Cortex of kidney (tissue), 1 donor: ENCODE measurements at places on chromosomes 11 and 22.

GRCh38 chr11:27115051-27115650 lies 74.5 kb downstream of the BBOX1 start:
- DNase-seq = no peak

- DNase-seq = no peak
Observed at GRCh38 chr11:71979602-71980001, 19.1 kb upstream of the IL18BP start.

DNA sequence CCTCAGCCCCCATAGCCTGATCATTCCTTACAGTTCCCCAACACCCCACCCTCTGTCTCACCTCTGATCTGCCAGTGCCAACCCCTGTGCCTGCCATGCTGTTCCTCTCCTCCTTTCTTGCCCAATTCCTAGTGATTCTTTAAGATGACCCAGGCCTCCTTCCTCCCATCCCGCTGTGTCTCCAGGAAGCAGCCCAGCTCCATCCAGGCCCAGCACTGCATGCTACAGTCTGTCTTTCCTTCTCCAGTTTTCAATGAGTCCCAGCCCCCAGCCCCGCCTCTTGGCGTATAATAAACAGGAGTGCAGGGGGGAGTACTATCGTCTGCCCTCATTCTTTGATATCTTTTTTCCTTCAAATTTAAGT lies 12.3 kb downstream of the LTBP3 start:
- DNase-seq = no peak

- DNase-seq = no peak
Observed at GRCh38 chr11:67436459-67437081, 912 bp downstream of the PTPRCAP start.

- DNase-seq = no peak
Observed at GRCh38 chr11:117009905-117010605, 88.2 kb downstream of the SIK3 start.

GRCh38 chr11:122728561-122728960 lies 73.0 kb downstream of the UBASH3B start:
- DNase-seq = no peak

DNA sequence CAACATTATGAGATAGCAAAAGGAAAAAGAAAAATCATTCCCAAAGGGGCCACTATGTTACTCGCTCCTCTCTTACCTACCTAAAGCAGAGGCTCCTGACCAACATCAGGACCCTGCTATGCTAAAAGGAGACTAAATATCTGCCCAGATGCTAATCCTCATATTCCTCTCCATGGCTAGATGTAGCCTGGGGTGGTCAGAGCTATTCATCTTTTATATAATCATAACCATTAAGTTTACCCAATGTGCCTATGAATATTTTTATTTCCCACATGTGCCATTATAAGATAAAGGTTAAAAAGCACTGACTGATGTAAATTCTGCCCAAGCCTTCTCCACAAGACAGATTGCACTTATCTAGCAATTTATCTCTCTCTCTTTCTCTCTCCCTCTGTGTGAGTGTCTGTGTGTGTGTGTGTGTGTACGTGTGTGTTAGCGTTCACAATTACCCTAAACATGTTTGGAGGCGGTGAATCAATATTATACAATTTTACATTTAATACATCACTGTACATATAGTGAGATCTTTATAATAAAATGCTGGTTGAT lies 41.2 kb upstream of the ANO5 start:
- no peak for DNase-seq

GRCh38 chr11:75565221-75565814 lies 3.3 kb downstream of the SERPINH1 start:
- no peak for DNase-seq

GRCh38 chr22:39991159-39991860 lies 3.4 kb upstream of the FAM83F start:
- DNase-seq = no peak

DNA sequence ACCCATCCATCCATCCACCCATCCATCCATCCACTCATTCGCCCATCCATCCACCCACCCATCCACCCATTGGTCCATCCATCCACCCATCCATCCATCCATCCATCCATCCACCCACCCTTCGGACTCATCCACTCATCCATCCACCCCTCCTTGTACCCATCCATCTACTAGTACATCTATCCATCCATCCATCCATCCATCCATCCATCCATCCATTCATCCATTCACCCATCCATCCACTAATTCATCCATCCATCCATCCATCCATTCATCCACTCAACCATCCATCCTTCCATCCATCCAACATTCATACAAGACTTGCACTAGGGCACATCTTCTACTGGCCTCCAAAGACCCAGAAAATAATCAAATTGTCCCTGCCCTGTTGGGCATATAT lies 20.0 kb downstream of the MYEOV start:
- no peak for DNase-seq

GRCh38 chr22:47484960-47485569 lies 722.6 kb downstream of the TBC1D22A start:
- no peak for DNase-seq

GRCh38 chr22:32764330-32765131 lies 37.0 kb upstream of the TIMP3 start:
- DNase-seq = no peak

DNA sequence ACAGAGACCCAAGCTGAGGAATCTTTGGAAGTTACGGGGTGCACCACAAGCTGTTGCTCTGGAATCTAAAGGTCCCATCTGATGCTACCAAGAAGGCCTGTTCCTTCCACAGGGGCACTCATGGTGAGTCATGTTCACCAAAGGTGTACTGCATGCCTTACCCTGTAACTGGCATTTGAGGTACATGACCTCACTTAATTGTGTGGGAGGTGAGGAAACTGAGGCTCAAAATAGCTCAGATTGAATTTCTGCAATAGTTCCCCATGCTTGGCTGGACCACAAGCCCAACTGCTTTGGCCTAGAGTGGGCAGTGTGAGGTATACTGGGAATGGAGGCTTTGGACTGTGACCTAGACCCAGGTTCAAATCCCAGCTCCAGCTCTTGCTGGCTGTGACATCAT lies 8.2 kb downstream of the MTFP1 start:
- no peak for DNase-seq

DNA sequence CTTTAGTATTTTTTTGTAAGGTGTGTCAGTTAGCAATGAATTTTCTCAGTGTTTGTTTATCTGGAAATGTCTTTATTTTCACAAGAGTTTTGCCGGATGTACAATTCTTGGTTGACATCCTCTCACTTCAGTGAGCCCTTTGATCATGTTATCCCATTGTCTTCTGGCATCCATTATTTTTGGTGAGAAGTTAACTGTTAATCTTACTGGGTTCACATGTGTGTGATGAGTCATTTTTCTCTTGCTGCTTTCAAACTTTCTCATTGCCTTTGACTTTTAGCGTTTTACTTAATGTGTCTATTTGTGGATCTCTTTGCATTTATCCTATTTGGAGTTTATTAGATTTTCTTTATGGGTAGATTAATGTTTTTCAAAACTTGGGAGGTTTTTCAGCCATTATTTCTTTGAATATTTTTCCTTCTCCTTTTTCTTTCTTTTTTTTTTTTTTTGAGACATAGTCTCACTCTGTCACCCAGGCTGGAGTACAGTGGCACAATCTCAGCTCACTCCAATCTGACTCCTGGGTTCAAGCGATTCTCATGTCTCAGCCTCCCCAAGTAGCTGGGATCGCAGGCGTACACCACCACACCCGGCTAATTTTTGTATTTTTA lies 100.5 kb upstream of the RRM1 start:
- DNase-seq = no peak

- no peak for DNase-seq
Observed at GRCh38 chr22:26912655-26913345, 255.4 kb downstream of the MIAT start.

DNA sequence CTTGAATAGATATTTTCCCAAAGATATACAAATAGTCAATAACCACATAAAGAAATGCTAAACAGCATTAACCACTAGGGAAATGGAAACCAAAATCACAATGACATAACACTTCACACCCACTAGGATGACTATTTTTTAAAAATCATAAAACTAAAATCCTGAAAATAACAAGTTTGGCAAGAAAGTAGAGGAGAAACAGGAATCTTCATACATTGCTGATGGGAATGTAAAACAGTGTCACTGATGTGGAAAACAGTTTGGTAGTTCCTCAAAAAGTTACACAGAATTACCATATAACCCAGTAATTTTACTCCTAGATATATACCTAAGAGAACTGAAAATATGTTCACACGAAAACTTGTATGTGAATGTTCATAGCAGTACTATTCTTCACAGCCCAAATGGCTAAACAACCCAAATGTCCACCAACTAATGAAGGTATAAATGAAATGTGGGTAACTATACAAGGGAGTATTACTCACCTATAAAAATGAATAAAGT lies 12.5 kb downstream of the PICALM start:
- DNase-seq = no peak

- DNase-seq = no peak
Observed at GRCh38 chr22:26134654-26135330, 34.5 kb upstream of the SEZ6L start.

DNA sequence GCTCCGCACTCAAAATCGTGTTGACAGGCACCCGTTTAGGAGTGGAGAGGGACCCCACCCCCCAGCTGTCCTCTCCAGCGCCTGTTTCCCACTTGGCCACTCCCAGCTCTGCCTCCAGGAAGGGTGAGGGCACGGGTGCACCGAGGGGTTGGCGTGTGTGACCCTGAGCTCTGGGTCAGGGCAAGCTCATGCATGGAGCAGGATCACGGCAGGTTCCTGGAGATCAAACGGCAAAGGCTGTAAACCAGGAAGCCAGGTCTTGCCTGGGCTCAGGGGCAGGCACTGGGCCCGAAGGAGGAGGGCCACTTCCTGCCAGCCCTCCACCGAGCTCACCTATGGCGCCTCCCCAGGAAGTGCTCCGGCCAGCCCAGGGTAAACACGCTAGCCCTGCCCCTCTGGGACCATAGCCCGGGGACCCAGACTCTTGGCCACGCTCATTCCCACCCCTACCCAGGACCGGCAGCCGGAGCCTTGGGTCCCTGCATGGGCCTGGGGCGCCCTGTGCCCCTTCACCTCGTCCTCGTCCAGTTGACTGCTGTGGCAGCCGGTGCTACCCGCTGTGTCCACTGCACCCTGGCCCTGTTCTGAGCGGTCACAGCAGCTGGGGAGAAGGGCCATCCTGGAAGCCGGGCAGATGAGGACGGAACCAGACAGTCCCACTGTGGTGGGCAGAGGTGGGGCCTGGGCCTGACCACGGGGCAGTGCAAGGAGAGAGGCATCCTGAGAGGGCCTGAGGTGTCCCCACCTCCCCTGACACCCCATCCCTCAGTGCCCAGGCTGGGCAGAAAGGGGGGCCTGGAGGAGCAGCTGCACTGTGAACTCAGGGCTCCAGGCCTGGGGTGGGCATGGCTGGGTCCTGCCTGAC lies 1.0 kb upstream of the EPS8L2 start:
- DNase-seq = no peak

- DNase-seq = no peak
Observed at GRCh38 chr11:10556590-10556989, 11.9 kb downstream of the LYVE1 start.

GRCh38 chr11:33618956-33619355 lies 81.7 kb downstream of the C11orf91 start:
- DNase-seq = no peak

- no peak for DNase-seq
Observed at GRCh38 chr22:27709919-27710675, 91.5 kb downstream of the MN1 start.

- DNase-seq = no peak
Observed at GRCh38 chr11:68179847-68180246, 33.2 kb downstream of the KMT5B start.

DNA sequence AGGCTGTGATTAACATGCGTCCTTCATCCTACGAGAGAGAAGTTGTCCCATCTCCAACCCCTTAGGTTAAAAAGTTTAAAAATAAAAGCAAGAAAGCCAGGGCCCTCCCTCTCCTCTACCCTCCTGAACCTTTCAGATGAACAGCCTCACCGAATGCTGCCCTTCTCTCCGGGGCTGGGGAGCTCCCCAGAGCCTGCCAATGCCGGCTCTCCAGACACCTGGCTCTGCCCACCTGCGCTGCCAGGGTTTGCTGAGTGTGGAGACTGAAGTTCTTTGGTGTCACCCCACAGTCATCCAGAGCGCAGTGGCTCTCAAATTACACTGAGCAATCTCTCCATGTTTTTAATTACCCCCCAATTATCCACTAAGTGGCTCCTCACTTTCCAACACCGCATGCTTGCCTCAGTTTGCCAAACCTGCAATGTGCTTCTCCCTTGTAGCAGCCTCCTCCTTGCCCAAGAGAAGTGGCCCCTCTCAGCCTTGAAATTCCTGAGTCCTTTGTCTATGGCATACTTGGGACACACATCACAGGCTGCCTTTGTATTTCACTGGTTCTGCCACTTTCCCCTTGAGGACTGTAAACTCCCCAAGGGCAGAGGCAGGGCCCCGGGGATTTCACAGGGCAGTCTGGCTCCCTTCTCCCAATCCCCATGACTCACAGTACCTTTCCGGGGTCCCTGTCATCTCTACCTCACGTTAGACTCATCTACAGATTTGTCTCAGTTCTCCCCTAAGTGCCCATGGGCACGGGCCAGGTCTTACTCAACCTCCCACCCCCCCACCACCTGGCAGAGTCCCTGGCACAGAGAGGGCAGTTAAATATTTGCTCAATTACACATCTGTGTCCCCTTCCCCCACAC lies 2.0 kb downstream of the MYH9 start:
- no peak for DNase-seq

DNA sequence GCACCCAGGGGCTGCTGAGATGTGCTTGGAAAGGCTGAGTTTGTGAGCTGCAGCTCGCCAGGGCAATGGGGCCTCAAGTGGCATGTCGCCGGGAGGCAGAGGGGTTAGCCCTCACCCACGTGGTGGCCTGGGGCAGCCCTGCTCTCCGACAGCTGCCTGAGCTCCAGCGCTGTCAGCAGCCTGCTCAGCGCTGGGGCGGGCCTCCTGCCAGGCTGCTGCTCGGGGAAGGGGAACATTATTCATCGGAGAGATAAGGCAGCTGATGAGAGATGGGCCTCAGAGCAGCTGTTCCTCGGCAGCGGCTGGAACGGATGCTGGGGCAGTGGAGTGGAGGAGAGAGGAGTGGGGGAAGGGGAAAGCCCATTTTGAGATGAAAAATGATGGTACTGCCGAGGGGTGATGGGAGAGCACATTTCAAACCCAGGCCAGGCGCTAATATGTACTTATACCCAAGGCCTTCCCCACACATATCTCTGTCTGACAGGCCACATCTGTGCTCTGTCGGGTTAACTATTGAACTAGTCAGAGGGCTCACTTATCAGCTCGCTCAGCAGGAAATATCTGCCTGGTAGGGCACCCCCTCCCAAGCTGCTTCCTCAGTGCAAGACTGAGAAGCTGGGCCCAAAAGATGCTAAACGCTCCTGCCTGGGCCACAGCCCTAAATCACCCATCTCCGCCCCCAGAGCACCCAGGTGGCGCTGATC lies 79.5 kb downstream of the TIMP3 start:
- DNase-seq = no peak

- no peak for DNase-seq
Observed at GRCh38 chr11:79396001-79396400, 44.8 kb downstream of the TENM4 start.

GRCh38 chr22:46196278-46196677 lies 46.0 kb downstream of the PPARA start:
- no peak for DNase-seq

GRCh38 chr11:57269571-57270021 lies 32.5 kb upstream of the APLNR start:
- DNase-seq = no peak

GRCh38 chr22:41983513-41984405 lies 14.5 kb downstream of the SEPTIN3 start:
- DNase-seq = no peak

GRCh38 chr11:117900720-117901440 lies 24.4 kb upstream of the FXYD6 start:
- no peak for DNase-seq
